MCF 10A (cell line): ENCODE measurements at places on chromosomes 7 and 10. TPM values are rescaled to one million over a fixed set of nuclear protein-coding genes. Genes with fewer than 3 reads are reported as not detected.
A peak's percentile ranks its signal among the peaks of the same experiment; 100 is the strongest.

The DYDC2 gene
- not detected in 2 replicates for total RNA-seq

The HPSE2 gene
- not detected in 2 replicates for total RNA-seq

The DNAH11 gene
- 0.81 and 0.91 TPM in 2 replicates for total RNA-seq

The DDX21 gene
- total RNA-seq = 144 and 216 TPM in 2 replicates

The SPDYE1 gene
- not detected in 2 replicates for total RNA-seq

The TMEM196 gene
- total RNA-seq = not detected in 2 replicates

The RET gene
- not detected in 2 replicates for total RNA-seq

DNA sequence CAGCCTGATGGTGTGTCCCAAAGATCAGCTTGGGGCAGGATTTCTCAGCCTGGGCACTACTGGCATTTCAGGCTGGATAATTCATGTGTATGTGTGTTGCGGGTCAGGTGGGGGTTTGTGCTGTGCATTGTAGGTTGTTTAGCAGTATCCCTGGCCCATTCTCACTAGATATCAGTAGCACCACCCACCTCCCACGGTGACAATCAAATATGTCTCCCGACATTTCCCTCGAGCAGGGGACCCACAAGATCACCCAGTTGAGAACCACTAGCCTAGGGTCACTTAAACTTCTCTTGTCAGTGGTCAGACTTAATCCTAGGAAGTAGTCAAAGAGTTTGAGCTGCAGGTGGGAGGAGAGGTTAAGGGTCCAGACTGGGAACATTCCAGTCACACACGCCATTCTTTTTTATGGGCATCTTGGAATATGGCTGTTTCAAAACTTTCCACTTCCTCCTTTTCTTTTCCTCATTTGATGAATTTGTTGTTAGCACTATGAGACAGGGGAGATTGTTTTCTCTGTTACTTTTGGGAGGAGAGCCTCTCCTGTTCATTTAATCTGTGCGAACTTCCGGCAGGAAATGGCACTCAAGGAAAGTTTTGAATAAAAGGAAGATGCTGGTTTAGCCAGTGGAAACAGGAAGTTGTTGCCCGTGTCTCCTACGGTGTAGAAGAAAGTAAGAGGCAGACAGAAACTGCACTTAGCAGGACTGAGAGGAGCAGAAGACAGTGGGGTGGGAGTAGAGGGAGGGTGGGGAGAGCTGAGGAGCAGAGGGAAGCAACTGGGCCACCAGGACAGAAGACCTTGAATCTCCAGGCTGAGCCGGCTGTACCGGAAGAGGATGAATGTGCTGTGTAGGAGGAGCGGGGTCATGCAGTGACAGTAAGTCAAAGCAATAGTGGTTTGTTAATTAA lies 17.6 kb upstream of the EXOC6 start:
- no peak for DNase-seq
- no peaks in the 10 kb centered on the region for H3K27me3 ChIP-seq
- H3K36me3 ChIP-seq = no peaks in the 10 kb centered on the region
- H3K4me1 ChIP-seq = peaks cover 7% of the 10 kb centered on the region

DNA sequence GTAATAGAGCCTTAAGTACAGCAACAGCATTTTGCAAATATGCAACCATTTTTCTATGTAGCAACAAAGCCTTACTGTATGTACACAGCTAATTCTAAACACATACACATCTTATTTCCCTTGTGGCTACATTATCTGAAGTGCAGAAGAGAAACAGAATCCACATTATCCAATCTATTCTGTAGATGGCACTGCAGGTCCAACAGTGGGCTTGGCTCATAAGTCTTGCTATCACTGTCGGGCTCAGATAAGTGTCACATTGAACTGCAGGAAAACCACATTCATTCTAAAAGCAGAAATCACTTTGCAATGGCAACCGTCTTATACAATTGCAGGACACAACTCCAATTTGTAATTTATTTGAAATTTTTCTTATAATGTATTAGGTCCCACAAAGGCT lies 109.8 kb upstream of the NOBOX start:
- H3K4me3 ChIP-seq = no peak overlapping the region
- no peaks in the 10 kb centered on the region for H3K4me1 ChIP-seq
- DNase-seq = peak; percentile 49
- no peaks in the 10 kb centered on the region for H3K27me3 ChIP-seq
- H3K36me3 ChIP-seq = no peaks in the 10 kb centered on the region

DNA sequence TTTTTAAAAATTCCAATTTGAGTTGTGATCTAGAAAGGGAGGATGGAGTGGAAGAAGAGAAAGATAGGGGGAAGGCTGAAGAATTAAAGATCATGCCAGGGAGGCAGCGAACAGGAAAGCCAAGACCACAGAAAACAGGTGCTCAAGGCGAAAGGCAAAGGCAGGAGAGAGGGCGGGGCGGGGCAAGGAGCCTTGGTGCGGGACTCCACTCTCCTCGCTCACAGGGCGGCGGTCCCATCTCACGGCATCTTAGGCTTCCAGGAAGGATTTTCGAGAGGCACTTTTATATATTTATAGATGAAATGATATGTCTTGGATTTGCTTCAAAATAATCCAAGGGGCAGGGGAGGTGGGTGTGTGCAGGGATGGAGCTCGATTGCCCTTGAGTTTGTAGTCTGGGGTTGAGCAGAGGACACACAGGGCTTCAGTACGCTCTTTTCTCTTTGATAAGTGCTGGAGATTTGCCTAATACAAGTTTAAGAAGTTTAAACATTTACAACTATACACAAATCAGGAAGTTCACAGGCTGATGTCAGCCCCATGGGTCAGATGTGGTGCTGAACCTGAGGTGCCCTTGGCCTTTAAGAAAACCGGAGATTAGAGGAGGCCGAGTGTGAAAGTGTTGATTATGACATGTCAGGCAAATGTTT lies 161.1 kb downstream of the PRKAG2 start:
- peaks cover 19% of the 10 kb centered on the region for H3K4me1 ChIP-seq
- H3K4me3 ChIP-seq = no peak overlapping the region
- H3K27ac ChIP-seq = peak overlapping the region; percentile 39
- no peaks in the 10 kb centered on the region for H3K27me3 ChIP-seq

DNA sequence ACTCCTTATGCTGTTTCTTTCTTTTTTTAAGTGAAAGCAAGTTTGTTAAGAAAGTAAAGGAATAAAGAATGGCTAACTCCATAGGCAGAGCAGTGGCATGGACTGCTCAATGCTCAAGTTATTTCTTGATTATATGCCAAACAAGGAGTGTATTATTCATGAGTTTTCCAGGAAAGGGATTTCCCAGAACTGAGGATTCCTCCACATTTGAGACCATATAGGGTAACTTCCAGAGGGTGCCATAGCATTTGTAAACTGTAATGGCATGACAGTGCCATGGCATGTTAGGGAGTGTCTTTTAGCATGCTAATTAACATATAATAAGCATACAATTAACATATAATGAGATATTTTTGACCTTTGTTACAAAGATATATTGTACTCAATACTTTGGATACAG lies 1034.5 kb upstream of the PHF14 start:
- H3K27me3 ChIP-seq = peaks cover 27% of the 10 kb centered on the region
- no peaks in the 10 kb centered on the region for H3K4me1 ChIP-seq
- H3K4me3 ChIP-seq = no peak overlapping the region
- no peak for DNase-seq
- no peaks in the 10 kb centered on the region for H3K36me3 ChIP-seq

- no peaks in the 10 kb centered on the region for H3K4me1 ChIP-seq
- no peak for DNase-seq
- H3K27ac ChIP-seq = no peak overlapping the region
- H3K27me3 ChIP-seq = no peaks in the 10 kb centered on the region
- H3K4me3 ChIP-seq = no peak overlapping the region
These were observed 9.1 kb downstream of the CACNA2D1 start for GRCh38 chr7:82434275-82435022.
